ENCODE measurements at places on chromosomes 5 and 9.

GRCh38 chr5:180639741-180640610 is 9.4 kb downstream of the FLT4 start:
- DNase-seq: no peak

GRCh38 chr5:136079195-136079985 is 50.6 kb downstream of the TGFBI start:
- no peak for DNase-seq

DNA sequence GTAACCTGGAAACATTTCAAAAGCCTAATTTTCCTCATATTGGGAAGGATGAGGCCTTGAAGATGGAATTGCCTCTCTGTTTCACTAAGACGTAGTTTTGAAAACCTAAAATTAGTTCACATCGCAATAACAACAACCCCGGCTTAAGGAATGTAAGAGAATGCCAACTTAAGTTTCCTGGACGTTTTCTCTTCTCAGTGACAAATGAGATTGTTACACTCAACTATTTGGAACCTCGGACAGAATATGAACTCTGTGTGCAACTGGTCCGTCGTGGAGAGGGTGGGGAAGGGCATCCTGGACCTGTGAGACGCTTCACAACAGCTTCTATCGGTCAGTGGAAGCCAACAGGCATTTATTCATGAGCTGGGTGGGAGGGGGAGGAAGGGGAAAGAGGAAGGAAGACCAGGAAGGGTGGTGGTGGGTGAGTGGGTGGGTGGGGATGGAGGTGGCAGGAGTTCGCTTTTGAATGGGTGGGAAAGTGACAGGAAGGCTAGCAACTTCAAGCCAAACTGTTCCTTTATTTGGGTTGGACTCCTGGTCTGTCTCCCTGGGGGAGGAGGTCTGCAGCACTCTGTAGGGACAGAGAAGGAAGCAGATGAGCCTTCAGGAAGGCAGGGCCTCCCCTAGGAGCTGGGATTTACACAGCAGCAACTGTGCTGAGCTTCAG is 83.4 kb downstream of the TEK start:
- DNase-seq: no peak

- DNase-seq: no peak
Measured at GRCh38 chr5:32712481-32713360, 1.6 kb downstream of the NPR3 start.

- DNase-seq: no peak
Measured at GRCh38 chr9:123347289-123348060, 8.5 kb upstream of the CRB2 start.

DNA sequence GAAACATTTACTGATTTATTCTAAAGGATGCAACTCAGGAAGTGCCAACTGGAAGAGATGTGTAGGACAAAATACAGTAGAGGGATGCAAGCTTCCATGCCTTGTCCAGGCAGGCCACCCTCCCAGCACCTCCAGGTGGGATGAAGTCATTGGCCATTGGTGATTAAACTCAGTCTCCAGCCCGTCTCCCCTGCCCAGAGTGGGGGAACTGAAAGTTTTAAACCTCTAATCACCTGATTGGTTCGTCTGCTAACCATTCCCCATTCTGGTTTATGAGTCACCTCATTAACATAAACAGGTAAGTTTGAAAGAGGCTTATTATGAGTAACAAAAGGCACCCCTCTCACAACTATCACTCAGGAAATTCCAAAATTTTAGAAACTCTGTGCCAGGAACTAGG is 8.1 kb downstream of the TNFAIP8 start:
- DNase-seq: no peak

GRCh38 chr5:57302643-57303042 is 128.8 kb downstream of the GPBP1 start:
- peak; percentile 15 for DNase-seq

DNA sequence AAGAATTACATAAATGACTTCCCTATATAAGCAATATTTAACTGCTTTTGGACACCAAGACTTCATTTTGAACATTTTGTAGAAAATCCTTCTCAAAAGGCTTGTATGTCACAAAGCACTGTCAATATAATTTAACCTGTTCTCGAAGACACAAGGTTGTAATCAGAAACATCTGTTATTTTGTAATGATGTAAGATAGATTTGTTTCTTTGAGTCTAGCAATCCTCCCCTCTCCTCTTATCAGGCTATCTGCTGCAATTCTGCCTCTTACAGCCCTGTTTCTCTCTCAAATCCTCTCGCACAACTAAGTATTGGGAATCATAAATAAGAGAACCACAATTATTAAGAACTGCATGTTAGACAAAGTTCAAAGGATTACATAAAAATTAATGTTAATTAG is 18.6 kb upstream of the TARS1 start:
- DNase-seq: no peak

- no peak for DNase-seq
Measured at GRCh38 chr9:87080512-87081264, 133.4 kb upstream of the GAS1 start.

GRCh38 chr5:179355976-179356974 is 11.0 kb upstream of the ADAMTS2 start:
- no peak for DNase-seq

GRCh38 chr5:7376871-7377270 is 19.1 kb upstream of the ADCY2 start:
- DNase-seq: no peak

GRCh38 chr9:131534721-131535237 is 3.7 kb upstream of the UCK1 start:
- no peak for DNase-seq

DNA sequence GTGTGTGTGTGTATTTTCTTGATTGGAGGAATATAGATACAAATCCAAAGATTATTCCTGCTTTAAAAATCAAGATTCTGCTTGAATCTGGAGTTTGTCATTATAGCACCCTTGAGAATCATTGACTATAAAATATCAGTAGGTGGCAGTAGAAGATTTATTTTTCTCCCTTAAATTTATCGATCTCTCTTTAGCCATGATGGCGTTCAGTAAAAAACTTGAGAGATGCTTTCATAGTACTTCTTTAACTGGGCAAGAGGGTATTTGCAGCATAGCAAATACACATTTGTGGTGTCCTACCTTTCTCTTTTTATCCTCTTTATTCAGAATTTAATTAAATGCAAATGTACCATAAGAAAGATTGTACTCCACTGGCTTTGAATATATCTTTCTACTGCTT is 307.7 kb downstream of the ADGRV1 start:
- no peak for DNase-seq

DNA sequence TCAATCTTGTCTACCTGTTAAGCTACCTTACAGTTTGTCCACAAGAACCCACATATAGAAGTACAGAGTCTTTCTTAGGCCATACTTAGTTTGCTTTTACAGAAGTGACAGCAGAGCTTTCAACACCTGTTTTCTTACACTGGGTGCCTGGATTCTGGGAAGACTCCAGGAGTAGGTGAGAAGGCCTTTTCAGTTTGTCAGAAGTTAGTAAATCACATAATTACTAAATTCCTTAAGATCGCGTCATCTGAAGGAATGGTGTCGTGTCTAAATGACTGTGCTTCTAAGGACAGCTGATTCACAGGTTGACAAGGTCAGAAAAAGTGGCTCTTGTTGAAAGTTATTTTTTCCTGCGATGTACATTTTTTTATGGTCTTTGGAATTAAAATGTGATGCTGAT is 97.0 kb upstream of the FAM120A start:
- DNase-seq: no peak

GRCh38 chr5:61167382-61167781 is 5.1 kb upstream of the SMIM15 start:
- DNase-seq: no peak

GRCh38 chr9:89494199-89494598 is 3.7 kb downstream of the SEMA4D start:
- no peak for DNase-seq

- no peak for DNase-seq
Measured at GRCh38 chr9:105128908-105129600, 115.4 kb upstream of the SLC44A1 start.

DNA sequence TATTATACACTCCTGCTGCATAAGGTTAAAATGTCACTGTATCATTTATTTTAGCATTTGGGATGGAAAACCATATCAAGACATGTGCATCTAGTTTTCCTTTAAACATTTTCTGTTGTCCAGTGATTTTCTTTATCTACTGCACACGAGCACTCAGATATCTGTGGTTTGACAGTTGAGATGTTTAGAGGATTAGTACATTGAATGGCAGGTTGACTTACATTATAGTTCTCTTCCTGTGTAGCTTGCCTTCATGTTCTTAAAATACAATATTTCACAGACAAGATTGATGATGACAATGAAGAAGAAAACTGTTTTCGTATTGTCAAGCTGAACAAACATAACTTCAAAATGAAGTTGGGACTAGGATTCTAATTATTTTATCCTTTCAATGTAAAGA is 2378.4 kb upstream of the WWC1 start:
- no peak for DNase-seq

DNA sequence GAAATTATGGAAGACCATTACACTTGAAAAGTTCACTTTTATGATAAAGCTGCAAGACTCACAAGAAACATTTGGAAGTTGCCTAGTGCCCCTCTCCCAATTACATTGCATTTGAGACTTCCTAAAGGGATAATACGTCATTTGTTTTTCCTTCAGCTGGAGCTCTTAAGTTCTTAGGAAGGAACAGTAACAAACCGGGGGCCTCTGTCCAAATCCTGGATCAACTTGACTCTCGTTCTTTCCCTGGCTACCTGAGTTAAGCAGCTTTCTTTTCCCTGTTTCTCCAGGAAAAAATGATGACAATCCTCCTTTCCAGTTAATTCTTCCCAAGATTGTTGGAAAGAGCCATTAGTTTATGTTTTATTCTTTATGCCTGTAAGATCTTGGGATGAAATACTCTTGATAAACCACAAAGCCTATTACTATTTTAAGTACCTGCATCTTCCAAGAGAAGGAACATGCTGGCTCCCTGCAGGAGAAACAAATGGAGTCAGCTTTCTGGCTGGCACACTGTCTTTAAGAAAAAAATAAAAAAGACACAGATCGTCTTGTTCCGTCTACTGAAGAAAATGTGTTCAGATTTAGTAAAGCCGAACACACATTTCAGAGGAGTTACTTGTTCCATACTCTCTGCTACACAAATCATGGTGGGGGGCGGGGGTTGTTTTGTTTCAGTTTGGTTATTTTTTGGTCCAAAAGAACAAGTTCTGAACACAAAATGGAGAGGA is 297.9 kb downstream of the EFNA5 start:
- no peak for DNase-seq

GRCh38 chr9:133187561-133188005 is 21.5 kb downstream of the OBP2B start:
- no peak for DNase-seq

GRCh38 chr9:109391176-109391575 is 70.3 kb upstream of the EPB41L4B start:
- no peak for DNase-seq

DNA sequence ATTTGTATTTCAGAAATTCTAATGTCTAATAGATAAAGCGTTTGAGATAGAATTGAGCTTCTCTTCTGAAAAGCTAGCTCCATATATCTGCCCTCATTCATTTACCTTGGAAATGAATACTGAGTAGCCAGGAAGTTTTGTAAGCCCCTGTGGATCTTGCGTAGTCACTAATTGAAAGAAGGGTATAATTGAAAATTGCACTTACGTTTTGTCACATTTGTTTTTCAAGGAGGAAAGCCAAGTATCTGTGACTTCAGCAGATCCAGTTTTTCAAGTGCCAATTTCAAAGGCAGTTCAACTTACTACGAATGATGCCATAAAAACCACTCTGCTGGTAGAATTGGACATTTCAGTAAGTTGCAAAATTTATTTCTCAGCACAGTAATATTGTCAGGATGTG is 14.0 kb downstream of the MTRR start:
- DNase-seq: no peak

- DNase-seq: no peak
Measured at GRCh38 chr5:16600946-16601345, 15.9 kb downstream of the RETREG1 start.

DNA sequence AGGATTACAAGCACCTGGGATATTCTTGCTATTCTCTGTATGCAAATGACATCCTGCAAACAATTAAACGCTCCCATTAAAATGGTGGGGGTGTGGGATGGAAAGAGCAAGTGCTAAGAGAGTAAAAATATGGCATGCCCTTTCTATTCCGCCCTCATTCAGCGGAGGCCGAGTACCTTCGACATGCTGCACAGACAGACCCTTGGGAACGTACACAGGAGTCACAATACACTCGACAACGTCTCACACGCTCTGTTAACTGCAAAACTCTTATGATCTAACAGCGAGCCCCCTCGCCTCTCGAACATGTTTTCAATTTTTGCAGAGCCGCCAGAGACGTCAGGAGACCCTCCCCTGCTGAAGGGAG is 322.2 kb downstream of the CEMIP2 start:
- DNase-seq: no peak

DNA sequence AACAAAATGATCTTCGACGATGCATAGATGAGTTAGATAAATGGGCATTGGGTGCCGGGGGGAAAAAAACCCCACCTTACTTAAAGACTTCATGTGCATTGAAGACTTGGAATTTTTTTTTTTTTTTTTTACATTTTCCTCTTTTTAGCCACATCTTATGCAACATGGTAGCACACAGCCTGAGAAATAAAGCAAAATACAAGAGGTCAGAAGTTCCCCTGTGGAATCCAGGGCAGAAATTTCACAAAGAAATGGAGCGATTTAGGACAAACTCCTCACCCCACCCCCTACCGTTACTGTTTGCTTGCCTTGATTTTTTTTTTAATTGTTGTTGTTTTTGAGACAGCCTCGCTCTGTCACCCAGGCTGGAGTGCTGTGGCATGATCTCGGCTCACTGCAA is 153.2 kb downstream of the GOLPH3 start:
- no peak for DNase-seq

- DNase-seq: no peak
Measured at GRCh38 chr5:149228618-149229297, 42.9 kb upstream of the AFAP1L1 start.

- no peak for DNase-seq
Measured at GRCh38 chr5:111454776-111455175, 57.6 kb downstream of the STARD4 start.

- no peak for DNase-seq
Measured at GRCh38 chr5:32127711-32128110, 46.4 kb downstream of the GOLPH3 start.

Measured in stimulated activated CD4-positive, alpha-beta T cell treated with anti-CD3 and anti-CD28 coated beads, Interleukin-2, amount 100 ng/mL, for 48 hours (primary cell).